ENCODE measurements at places on chromosomes 2 and 18.

- DNase-seq: no peak
Measured at GRCh38 chr18:9753846-9754245, 45.7 kb downstream of the RAB31 start.

DNA sequence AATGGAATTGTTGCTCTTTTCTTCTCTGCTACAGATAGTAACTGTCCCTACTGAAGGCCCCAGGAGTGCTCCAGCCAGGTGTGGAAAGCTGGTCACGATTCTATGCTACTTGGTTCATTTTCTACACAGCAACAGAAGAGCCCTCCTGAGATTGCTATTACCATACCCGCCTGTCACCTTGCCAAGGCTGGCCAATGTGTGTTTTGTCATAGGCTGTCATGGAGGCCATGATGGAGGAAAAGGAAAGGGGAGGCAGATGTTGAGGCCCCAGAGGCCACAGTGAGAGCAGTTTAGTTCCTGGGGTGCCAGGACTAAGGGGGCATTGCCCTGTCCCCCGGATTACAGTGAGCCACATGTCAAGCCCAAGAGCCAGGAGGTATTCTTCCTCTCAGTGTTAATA is 952 bp downstream of the ELMOD3 start:
- DNase-seq: peak; percentile 15

- no peak for DNase-seq
Measured at GRCh38 chr2:146997488-146997887, 847.3 kb upstream of the ACVR2A start.

- no peak for DNase-seq
Measured at GRCh38 chr2:159078443-159078842, 110.0 kb downstream of the TANC1 start.

- DNase-seq: no peak
Measured at GRCh38 chr2:28422908-28423741, 30.5 kb downstream of the FOSL2 start.

DNA sequence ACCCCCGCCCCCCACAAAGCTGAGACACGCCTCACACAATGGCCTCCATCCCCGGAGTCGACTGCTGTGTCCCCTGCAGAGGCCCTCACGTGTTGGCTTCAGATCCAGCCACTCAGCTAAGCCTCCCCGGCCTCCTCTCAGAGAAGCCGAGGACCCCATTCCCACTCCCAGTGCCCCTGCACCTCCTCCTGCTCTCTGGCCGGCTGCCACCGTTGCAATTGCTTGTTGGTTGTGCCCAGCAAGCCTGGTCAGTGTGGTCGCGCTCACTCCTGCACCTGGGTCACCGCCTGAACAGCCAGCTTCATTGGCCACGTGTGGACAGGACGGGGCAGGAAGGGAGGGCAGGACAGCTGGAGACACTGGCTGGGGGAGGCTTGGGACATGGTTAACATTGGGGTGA is 191.5 kb upstream of the SALL3 start:
- DNase-seq: no peak

DNA sequence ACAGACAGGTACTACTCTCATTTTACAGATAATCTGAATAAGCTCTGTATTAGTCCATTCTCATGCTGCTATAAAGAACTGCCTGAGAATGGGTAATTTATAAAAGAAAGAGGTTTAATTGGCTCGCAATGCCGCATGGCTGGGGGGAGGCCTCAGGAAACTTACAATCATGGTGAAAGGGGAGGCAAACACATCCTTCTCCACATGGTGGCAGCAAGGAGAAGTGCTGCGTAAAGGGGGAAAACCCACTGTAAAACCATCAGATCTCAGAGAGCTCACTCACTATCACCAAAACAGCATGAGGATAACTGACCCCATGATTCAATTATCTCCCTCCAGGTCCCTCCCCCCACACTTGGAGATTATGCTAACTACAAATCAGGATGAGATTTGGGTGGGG is 254.4 kb downstream of the KCNE4 start:
- DNase-seq: peak; percentile 21

- DNase-seq: peak; percentile 44
Measured at GRCh38 chr2:37985333-37985732, 60.2 kb downstream of the RMDN2 start.

DNA sequence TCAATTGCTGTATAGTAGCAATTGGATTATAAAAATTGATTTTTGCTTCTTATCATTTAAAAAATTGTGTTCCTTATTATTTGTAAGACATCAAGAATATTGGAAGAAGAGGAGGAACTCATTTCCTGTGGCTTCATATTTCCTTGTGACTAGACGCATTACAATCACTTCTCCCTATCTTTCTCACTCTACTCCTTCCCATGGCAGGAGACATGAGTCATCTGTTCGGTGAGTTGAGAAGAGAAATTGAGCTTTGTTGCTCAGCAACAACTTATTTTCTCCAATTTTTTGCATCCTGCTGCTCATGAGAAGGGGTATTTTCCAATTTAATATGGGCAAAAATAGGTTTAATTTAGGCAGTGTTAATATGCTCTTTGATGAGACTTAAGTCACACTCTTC is 1783.9 kb downstream of the SUCLG1 start:
- DNase-seq: no peak

GRCh38 chr2:134245340-134245984 is 8.4 kb upstream of the MGAT5 start:
- DNase-seq: peak; percentile 67

DNA sequence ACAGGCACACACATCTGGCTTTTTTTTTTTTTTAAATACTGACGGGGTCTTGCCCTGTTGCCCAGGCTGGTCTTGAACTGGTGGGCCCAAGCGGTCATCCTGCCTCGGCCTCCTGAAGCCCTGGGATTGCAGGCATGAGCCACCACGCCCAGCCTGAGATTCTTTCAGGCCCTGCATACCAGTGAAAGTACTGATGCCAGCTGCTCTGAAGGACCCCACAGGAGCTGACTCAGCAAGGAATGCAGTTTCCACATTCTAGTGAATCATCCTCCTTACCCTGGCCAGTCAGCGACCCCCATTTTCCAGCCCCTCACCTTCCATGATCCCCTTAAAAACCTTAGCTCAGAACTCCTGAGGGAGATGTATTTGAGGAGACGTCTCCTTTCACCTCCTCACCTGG is 5.8 kb upstream of the DTYMK start:
- peak; percentile 80 for DNase-seq

DNA sequence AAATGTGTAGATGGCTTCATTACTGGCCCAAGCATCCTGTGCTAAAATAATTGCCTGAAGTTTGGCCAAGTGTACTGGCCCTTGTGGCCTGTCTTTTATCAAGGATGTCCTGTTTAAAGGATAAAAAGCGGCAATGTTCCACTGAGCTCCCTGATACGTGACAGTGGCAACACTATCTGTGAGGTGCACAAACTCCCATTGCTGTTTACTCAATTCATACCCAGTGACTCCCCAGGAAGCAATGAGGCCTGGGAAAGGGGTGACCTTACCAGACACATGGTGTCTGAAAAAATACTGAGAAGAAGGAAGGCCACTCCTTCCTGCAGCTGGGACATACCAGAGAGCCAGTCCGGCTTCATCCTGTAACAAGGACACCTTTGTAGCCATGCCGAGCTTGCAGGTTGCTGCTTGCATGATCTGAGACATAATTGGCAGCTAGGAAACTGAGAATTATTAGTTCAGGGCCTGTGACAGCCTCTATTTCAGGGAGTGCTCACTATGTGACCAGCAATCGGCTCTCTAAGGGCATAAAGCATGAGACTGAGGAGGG is 198.5 kb upstream of the LRATD1 start:
- DNase-seq: no peak

DNA sequence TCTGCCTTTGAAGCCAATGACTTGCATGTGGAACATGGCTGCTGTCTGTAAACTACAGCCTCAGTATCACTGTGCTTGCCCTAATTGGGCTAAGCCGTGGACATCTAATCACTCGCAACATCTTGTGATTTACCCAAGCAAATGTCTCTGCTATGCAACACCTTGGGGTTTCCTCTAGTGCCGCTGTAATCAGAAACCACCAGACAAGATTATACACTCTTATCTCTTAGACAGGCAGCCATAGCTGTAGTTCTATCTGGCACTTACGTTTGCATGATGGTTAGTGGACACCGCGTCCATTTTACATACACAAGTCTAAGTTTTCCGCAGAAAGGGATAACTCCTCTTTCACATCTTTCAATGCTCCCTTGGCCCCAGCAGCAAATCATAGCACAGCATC is 204.3 kb upstream of the CCDC68 start:
- no peak for DNase-seq

- no peak for DNase-seq
Measured at GRCh38 chr2:3678212-3678611, 20.2 kb downstream of the ALLC start.

- DNase-seq: peak; percentile 30
Measured at GRCh38 chr2:135490376-135490775, 40.6 kb downstream of the ZRANB3 start.

GRCh38 chr2:215531284-215531683 is 95.4 kb upstream of the FN1 start:
- no peak for DNase-seq

DNA sequence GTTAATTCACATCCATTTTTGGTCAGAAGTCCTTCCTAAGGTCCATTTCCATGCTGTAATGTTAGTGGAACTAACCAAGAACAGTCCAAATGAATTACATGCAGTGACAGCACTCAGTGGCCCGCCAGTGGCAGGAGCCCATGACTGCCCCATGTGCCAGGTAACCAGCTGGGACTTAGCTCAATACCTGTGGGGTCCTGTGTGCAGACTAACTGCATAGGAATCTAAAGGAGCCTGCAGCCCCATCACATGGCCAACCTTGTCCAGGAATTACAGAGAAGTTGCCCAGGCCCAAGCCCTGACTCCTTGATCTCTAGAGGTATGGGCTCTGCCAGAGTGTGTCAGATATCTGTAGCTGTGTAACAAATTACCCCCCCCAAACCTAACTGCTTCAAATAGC is 35.4 kb upstream of the GPR17 start:
- no peak for DNase-seq

GRCh38 chr2:26274058-26274613 is 29.4 kb downstream of the HADHB start:
- peak; percentile 99 for DNase-seq

- no peak for DNase-seq
Measured at GRCh38 chr18:3716116-3716660, 266.2 kb downstream of the TGIF1 start.

- DNase-seq: no peak
Measured at GRCh38 chr2:197513915-197514314, 2.0 kb upstream of the MOB4 start.

- DNase-seq: no peak
Measured at GRCh38 chr18:77079088-77079487, 53.5 kb downstream of the MBP start.

DNA sequence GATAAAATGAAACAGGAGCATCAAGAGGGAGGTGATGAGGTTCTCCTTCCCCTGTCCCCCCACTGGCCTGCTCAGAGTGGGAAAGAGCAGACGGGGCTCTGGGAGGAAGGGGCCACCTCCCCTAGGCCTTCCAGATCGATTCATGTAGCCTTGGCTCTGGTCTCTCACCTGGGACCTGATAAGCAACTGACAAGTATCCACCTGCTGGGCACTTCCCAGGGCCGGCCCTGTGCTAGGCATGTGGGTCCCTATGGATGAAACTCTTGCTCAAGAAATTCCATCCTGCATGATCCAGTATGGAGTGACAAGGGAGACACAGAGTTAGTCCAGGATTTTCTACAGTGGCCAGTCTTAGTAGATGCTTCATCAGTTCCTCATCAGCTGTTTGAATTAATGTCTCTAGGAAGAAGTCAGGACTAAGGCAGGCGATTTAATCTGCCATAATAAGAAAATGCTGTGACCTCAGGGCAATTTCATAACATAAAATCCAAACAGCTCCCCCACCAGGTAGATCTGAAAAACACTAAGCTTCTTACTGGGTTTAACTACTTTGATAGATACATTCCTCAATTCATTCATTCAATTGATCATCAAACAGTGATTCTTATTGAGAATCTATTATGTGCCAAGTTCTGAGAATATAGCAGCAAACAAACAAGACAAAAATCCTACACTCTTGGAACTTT is 44.7 kb upstream of the ZFP36L2 start:
- no peak for DNase-seq

DNA sequence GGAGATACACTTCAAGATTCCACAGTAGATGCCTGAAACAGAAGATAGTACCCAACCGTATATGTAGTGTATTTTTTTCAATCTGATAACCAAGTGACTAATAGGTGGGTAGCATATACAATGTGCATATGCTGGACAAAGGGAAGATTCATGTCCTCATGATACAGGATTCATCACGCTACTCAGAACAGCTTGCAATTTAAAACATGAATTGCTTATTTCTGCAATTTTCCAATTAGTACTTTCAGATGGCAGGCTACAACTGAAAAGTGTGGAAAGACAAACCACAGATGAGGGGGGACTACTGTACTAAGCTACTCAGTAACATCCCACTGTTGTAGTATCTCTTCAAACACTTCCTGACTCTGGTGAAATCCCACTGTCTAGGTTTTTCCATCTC is 3.7 kb downstream of the IER3IP1 start:
- DNase-seq: no peak

GRCh38 chr2:53640466-53640865 is 127.1 kb upstream of the CHAC2 start:
- DNase-seq: no peak

DNA sequence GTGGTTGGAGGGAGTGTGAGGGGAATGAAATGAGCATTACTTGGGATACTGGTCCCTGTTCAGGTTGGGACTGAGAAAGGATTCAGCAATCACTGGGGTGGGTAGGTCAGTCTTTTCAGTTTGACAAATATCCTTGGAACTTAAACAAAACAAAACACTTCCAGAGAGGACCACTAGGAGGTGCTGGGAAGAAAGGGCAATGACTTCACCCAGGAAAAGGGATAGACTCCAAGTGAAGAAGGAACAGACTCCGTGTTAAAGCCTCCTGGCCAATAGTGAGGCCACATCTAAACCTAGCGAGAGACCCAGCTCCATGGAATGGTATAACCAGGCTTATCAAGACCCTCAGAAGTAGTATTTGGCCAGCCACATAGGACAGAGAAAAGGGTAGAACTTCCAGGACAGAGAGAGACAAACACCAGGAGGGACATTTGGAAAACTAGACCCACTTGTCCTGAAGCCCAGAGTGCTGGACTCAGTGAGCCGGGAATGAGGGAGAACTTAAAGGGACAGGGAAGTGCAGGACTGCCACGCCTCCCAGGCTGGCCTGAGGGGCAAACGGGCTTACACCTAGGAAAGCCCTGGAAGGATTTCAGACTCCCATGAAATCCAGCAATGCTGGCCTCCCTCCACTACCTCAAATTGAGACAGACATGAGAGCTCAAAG is 19.6 kb upstream of the KCNG3 start:
- peak; percentile 43 for DNase-seq

GRCh38 chr2:144770616-144771230 is 250.8 kb upstream of the ZEB2 start:
- no peak for DNase-seq

GRCh38 chr2:59277671-59278070 is 1036.5 kb upstream of the FANCL start:
- no peak for DNase-seq

All from fibroblast of gingiva (primary cell).